ENCODE measurements at places on chromosomes 6 and 20. TPM values are rescaled to one million over a fixed set of nuclear protein-coding genes. Genes with fewer than 3 reads are reported as not detected.

Gene NKX2-2
- not detected for total RNA-seq

Gene ENPP3
- total RNA-seq, result 7.7 TPM

- DNase-seq, result peak; percentile 47
These were observed 122.6 kb downstream of the SULF2 start for GRCh38 chr20:47662483-47663353.

- no peak for DNase-seq
These were observed 1.9 kb upstream of the PTPN1 start for GRCh38 chr20:50508171-50508755.

Gene R3HDML
- total RNA-seq, result not detected

DNA sequence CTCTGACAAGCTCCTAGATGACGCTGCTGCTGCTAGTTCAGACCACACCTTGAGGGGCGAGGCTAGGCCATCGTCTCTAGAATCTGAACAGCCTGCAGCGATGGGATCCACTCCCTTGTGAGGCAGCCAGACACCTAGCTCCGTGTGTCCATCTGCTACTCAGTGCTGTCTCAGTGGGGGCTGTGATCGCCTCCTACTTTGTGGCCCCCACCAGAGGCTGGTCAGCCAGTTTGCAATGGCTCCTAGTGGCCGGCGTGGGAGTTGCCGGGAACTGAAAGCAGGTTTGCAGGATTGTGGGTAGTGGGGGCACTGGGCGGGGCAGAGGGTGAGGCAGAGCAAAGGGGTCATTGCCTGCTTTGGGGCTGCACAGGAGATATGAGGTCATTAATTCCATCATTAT, 2.8 kb downstream of the CCN5 start:
- no peak for DNase-seq

Gene HDGFL1
- total RNA-seq, result not detected

- no peak for DNase-seq
These were observed 20.0 kb downstream of the MAP1LC3A start for GRCh38 chr20:34578521-34578920.

Data from adrenal gland (tissue), 19 donors.